ENCODE measurements at places on chromosomes 5 and 9. TPM values are rescaled to one million over a fixed set of nuclear protein-coding genes. Genes with fewer than 3 reads are reported as not detected.

The TRMO gene
- total RNA-seq: 19.6 TPM

The ARID3C gene
- 0.69 TPM for total RNA-seq

The CTSL gene
- 36.7 TPM for total RNA-seq

The KIF20A gene
- 7.6 TPM for total RNA-seq

The PDE6A gene
- not detected for total RNA-seq

The GAS1 gene
- total RNA-seq: 9.9 TPM

The MUSK gene
- 3.2 TPM for total RNA-seq

The SPATA31D4 gene
- total RNA-seq: not detected

The ZFP37 gene
- total RNA-seq: 17.5 TPM

The IL3 gene
- not detected for total RNA-seq

The SV2C gene
- 34.4 TPM for total RNA-seq

The TIMD4 gene
- 0.23 TPM for total RNA-seq

The CCDC152 gene
- total RNA-seq: 14.1 TPM

The PCDHB8 gene
- total RNA-seq: 8.1 TPM

The EQTN gene
- total RNA-seq: 1.4 TPM

The DPM2 gene
- total RNA-seq: 15.5 TPM

The CDC20B gene
- 1.6 TPM for total RNA-seq

All from diencephalon (tissue), 1 donor.